ENCODE measurements at places on chromosomes 16 and 17.
A peak's percentile ranks its signal among the peaks of the same experiment; 100 is the strongest.

- no peak for DNase-seq
Observed at GRCh38 chr16:77896415-77897128, 108.2 kb downstream of the VAT1L start.

- no peak for DNase-seq
Observed at GRCh38 chr16:51107742-51108141, 43.3 kb downstream of the SALL1 start.

DNA sequence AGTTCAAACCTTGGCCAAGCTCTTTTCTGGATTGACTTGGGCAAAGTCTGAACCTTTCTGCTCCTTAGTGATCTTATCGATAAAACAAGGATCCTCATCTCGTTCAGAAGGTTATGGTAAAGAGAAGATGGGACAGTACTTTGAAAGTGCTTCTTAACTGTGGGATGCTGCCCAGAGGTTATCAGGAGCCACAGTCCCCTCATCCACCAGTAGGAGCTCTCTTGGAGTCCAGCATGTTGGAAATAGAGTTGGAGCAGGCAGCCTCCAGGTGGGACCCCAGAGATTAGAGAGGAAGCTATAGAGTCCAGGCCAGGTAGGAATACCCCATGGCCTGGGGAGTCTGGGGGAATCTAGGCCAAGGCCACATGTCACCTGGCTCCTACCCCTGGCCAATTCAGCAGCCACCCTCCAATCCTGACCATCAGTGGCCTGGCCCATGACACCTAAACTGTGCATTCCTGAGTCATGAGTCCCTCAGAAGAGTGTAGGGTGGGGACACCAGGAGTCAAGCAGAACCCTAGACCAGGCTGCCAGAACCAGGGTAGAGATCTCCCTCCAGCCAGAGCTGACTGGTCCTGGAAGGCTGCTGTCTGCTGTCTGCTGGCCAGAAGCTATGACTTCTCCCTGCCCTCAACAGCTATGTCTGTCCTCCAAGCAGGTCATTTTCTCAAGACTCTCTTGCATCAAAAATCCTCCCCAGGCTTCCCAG, 144.3 kb downstream of the AIPL1 start:
- no peak for DNase-seq

GRCh38 chr17:39809221-39809620, 54.9 kb downstream of the IKZF3 start:
- DNase-seq: no peak

- DNase-seq: peak; percentile 25
Observed at GRCh38 chr17:42311240-42312034, 23.1 kb downstream of the STAT5A start.

GRCh38 chr17:4833941-4834680, 971 bp downstream of the MINK1 start:
- no peak for DNase-seq

- no peak for DNase-seq
Observed at GRCh38 chr17:6366221-6366666, 68.7 kb downstream of the AIPL1 start.

GRCh38 chr17:47301161-47301560, 22.6 kb upstream of the EFCAB13 start:
- no peak for DNase-seq

GRCh38 chr16:48075398-48075797, 80.4 kb downstream of the ABCC12 start:
- no peak for DNase-seq

DNA sequence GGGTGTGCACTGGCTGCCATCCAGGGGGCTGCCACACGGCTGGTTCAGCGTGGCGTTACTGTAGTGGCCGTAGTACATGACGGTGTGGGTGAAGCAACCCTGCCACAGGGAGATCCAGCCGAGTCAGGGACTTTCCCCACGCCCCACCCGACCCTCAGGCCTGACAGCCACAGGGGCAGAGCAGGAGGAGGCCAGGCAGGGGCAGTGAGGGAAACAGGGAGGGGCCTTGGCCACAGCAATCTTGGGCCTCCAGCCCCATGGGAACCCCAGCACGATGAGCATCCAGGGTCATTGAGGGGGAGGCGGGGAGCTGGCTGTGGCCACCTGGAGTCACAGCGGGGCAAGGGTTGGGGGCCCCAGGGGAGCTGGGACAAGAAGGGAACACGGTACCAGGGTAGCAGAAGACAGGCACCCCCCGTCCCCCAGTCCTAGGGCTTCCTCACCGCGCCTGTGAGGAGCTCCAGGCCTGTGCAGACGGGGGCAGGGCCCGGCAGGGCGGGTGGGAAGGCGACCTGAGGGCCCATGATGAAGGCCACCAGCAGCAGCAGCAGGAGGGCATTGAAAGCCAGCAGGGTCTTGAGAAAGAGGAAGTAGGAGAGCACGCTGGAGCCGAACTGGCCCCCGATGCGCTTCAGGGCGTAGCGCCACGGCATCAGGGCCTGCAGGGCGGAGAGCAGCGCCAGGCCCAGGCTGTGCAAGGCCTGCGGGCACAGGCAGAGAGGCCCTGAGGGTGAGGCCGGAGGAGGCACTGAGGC, 4.3 kb downstream of the TMC6 start:
- peak; percentile 44 for DNase-seq

- DNase-seq: no peak
Observed at GRCh38 chr17:61627658-61628057, 36.6 kb upstream of the NACA2 start.

GRCh38 chr17:35895636-35896587, 15.8 kb upstream of the CCL5 start:
- DNase-seq: peak; percentile 55

GRCh38 chr17:73135766-73136165, 29.0 kb upstream of the SSTR2 start:
- DNase-seq: no peak

DNA sequence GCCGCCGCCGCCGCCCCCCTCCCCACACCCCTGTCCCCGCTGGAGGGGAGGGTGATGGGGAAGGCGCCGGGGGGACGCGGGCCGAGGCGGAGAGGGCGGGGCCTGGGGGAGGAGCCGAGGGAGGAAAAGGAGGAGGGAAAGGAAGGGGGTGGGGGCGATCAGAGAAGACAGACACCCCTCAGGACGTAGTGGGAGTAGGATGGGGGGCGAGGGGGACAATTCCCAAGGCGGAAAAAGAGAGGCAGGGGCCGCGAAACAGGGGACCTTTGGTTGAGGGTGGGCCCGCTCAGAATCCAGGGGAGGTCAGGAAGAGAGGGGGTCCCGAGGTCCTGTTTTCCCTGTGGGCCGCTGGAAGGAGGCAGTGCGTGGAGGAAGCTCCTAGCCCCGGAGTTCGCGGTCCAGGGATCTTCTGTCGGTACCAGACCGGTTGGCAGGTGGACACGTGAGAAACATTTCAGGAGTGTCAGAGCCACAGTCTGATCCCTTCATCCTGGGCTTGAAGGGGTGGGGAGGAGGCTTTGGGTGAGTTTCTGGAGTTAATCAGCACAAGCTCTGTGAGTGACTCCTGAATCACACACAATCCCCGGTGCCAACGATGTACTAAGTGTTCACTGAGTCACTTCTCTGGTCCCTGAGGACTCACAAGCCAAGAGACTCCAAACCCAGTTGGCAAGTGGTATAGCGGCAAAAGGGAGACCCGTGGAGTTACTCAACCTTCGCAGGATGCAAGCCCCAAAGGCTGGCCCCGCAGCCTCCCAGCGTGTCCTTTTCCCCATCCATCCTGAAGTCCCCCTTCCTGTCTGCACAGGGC, at the start of gene XYLT1:
TSS of gene XYLT1 (minus strand) at position 53 of the 811 bp plus-strand sequence. CDS start 164 bp downstream, outside the sequence.
- DNase-seq: peak; percentile 30

DNA sequence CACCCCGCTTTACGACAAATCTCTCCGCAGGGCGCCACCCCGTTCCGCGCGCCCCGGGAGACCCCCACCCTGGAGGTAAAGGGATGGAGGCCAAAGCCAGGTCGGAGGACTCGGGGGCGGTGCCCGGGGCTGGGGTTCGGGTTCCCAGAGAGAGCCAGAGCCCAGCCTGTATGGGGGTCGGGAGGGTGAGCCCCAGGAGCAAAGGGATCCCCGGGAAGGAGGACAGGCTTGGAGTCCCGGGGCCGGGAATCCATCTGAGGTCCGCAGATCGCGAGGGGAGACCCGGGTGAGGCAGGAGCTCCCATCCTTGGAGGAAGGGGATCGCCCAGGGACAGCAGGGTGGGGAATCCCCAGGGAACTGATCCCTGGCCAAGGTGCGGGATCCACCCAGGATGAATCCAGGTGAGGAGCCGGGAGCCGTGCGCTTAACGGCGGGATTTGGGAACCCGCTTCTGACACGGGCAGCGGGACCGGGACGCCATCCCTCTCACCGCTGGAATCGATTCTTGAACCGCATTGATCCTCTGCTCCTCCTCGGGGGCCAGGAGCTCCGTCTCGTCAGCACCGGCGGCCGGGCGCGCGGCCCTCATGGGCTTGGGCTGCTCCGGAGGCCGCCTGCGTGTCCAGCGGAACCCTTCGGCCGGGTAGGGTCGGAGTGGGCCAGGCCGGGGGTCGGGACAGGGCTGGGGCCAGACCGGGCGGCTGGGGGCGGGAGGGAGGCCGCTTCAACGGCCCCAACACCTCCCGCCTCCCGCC, at the start of gene MMD:
TSS of gene MMD (minus strand) at position 657 of the 756 bp plus-strand sequence. CDS start at position 517, 140 bp downstream.
- peak; percentile 35 for DNase-seq

DNA sequence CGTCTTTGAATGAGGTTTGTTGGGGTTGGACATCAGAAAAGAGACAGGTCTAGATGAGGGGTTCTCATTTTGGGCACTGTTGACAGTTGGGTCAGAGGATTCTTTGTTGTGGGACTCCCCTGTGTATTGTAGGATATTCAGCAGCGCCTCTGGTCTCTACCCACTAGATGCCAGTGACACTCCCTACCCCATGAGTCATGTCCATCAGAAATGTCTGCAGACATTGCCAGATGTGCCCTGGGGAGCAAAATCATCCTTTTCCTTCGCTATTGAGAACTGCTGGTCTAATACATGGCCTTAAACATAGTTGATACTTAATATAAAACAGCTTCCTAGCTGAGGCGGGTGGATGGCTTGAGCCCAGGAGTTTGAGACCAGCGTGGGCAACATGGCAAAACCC, 3.1 kb downstream of the ABAT start:
- DNase-seq: no peak

DNA sequence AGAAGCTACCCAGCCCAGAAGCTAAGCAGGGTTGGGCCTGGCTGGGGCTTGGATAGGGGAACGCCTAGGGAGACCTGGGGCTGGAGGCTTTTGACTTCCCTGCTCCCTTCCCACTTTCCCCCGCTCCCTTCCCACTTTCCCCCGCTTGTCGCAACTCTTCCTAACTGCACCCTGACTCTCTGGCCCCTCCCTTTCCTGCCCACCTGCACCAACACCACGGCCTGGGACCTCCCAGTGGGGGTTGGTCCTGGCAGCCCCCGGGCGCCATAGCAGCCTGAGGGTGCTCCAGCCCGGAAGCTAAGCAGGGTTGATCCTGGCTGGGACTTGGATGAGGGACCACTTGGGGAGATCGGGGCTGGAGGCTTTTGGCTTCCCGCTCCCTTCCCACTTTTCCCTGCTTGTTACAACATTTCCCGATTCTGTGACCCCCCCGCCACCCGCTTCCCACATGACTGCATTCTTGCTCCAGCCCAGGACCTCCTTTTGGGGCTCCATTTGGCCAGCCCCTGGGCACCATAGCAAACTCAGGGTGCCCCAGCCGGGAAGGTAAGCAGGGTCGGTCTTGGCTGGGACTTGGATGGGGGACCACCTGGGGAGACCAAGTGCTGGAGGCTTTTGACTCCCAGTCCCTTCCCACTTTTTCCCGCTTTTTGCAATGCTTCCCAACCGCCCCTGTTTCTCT, 2287.0 kb downstream of the TP53TG3F start:
- DNase-seq: no peak

DNA sequence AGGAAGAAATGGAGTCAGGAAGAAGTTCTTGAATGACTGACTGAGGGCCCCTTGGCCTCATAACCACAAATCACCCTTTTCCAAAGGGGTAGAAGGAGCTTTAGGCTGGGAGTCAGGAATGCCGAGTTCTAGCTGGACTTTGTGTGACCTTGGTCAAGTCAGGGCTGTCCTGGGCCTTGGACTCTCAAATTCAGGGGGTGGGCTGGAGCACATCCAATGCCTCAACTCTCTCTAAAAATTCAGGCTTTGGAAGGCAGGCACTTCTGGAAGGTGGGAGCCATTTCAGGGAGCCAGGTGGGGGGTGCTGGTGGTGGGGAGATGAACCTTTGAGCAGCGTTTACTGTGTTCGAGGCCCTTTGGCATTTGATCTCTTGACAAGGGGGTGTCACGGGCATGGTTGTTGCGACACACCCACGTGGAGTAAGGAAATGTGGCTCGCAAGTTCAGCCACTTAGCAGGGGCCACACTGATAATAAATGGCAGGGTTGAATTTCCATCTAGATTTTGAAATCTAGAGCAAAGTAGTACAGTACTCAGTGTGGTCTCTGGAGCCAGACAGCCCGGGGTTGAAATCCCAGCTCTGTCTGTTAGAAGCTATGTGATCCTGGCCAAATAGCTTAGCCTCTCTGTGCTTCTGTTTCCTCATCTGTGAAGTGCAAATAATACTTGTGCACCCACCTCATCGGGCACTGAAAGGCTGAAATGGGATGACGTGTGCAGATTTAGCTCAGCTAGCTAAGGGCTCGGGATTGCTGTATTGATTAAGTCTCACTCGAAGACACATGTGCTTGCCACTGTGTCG, 47.1 kb upstream of the CIBAR2 start:
- no peak for DNase-seq

DNA sequence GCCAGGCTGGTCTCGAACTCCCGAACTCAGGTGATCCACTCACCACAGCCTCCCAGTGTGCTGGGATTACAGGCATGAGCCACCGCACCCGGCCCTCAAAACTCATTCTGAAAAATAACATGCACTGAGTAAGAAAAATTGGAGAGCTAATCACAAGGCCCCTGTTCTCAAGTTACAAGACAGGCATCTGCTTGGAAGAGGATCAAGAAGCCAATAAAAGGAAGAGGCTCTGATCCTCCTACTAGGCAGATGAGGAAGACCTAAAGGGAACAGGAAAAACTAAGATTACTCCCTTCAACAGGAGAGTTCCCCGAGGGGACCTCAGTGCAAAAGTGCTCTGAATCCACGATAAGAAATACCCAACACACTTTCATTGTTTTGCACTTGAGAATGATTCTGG, 18.4 kb downstream of the BLMH start:
- DNase-seq: no peak

- no peak for DNase-seq
Observed at GRCh38 chr16:58658796-58659211, 25.8 kb downstream of the SLC38A7 start.

- DNase-seq: no peak
Observed at GRCh38 chr16:15990902-15991301, 41.5 kb downstream of the ABCC1 start.

- no peak for DNase-seq
Observed at GRCh38 chr17:45408611-45409421, 23.9 kb downstream of the ARHGAP27 start.

GRCh38 chr17:15482476-15482875, 15.1 kb upstream of the CDRT4 start:
- no peak for DNase-seq

GRCh38 chr17:12431188-12431587, 234.5 kb upstream of the MYOCD start:
- DNase-seq: no peak

GRCh38 chr16:66701516-66701915, 5.0 kb upstream of the CMTM4 start:
- no peak for DNase-seq

- DNase-seq: no peak
Observed at GRCh38 chr16:19861811-19862327, 22.8 kb downstream of the GPRC5B start.
